ENCODE measurements at places on chromosomes 13 and 19.

DNA sequence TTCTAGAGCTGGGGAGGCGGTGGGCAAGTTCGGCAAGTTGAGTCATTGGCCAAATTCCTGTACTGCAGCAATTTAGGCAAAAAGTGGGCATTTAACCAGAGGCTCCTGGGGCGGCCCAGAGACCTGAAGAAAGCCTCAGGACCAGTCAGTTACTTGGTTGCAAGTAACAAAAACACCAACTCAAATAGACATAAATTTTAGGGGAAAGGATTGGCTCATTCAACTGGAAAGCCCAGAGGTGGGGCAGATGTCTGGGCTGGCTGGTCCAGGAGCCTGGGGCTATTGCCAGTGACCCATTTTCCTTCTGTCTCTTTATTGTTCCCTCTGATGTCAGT lies 97.1 kb downstream of the SIPA1L3 start:
- no peak for DNase-seq

- DNase-seq: no peak
Measured at GRCh38 chr13:74093691-74094090, 40.5 kb downstream of the KLF12 start.

DNA sequence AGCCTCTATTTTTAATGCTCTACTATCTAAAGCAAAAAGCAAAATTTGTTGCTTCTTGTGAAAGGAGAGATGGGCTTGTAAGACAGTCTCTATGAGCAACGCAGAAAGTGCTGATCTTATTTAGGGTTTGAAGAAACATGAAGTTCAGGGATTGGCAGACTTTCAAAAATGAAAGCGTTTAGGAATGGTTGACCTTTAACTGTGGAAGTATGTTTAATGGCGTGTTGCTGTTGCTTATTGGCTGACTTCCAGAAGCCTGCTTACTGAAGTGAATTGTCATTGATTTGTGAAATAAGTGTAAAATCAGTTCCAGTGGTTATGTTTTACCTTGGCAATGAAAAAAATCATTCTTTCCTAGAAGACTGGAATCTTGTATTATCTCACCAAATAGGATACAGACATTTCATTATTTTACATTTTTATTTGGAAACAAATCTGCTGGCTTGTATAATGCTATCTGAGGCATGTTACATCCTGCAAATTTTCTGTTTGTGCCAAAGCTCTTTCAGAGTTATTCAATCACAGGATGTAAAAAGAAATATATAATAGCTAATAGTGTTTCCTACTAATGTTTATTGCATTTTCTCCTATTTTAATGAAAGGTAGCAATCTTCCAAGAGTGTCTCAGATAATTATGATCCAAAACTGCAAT lies 221.3 kb upstream of the SLITRK6 start:
- no peak for DNase-seq

DNA sequence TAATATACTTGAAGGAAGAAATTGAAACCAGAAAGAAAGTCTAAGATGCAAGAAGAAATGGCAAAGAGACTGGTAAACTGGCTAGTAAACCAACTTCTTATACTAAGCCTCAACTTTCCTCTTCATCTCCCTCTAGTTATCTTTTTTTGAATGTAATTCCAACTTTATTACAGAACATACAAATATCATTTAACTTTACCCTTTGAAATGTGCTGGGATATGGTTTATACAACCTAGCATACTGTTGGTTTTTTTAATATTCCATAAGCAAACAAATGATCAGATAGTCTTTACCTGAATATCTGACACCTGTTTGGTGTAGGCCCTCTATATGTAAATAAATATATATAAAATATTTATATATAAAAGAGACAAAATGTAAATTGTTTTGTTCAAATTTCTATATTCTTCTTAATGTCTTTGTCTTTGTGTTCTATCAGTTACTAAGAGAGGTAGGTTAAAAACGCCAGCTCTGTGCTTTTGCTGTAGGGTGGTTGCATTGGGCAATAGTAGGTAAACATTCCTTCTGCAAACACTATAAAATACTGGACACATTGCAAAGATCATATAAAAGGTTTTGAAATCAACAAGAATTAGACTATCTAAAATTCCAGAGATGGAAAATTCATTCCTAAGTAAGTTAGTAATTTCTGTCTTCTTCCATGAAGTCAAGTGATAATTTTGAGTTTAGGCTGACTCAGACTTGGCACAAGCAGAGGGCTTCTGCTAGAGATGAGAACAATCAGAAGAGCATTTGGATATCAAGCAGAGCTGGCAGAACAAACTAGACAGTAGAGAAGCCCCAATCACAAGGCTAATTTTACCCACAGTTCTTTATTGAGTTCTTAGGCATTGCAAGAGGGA lies 383.3 kb downstream of the RFC3 start:
- DNase-seq: no peak

DNA sequence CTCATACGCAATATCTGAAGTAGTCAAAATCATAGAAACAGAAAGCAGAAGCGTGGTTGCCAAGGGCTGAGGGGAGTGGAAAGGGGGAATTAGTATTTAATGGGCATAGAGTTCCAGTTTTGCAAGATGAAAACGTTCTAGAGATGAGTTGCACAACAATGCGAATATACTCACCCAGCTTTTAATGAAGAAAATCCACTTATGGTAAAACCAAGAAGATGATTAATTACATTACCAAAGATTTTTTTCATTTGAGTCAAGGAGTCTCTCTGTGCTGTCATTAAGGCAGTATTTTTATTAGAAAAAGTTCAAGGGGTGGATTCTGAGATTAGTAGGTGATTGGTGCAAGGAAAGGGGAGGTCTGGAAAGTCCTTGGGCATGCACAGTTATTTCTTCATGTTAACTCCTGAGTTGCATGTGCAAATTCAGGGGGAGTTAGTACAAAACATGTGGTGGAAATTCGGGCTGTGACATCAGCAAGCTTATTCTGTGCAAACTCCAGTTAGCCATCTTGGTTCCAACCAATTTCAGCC lies 6.9 kb upstream of the CBY2 start:
- DNase-seq: peak; percentile 82

- DNase-seq: no peak
Measured at GRCh38 chr19:34504809-34505291, 23.3 kb downstream of the WTIP start.

DNA sequence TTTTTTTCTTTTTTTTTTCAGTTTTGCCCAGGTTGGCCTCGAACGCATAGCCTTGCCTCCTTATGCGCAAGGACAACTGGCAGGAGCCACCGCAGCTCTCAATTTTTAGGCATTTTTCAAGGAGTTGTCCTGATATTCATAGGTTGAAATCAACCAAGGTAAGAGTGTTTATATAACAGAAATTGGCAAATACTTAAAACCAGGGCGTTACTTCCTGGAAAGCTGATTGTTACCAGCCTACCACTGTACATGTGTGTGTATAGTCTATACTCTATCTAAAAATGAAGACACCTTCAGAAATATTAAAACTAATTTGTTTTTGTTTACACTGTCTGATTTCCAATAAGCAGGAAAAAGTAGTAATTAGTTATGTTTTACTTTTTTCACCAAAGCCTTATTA lies 39.2 kb downstream of the GPC6 start:
- DNase-seq: no peak

GRCh38 chr13:91295712-91296410 lies 51.6 kb upstream of the MIR17HG start:
- no peak for DNase-seq

DNA sequence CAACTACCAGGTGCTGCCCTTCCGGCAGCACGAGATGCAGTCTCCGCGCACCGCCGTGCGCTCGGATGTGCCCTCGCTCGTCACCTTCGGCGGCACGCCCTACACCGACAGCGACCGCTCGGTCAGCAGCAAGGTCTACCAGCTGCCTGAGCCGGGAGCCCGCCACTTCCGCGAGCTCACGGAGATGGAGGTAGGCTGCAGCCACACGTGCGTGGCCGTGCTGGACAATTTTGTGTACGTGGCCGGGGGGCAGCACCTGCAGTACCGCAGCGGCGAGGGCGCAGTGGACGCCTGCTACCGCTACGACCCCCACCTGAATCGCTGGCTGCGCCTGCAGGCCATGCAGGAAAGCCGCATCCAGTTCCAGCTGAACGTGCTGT lies 15.2 kb upstream of the CRTC1 start:
- DNase-seq: no peak

DNA sequence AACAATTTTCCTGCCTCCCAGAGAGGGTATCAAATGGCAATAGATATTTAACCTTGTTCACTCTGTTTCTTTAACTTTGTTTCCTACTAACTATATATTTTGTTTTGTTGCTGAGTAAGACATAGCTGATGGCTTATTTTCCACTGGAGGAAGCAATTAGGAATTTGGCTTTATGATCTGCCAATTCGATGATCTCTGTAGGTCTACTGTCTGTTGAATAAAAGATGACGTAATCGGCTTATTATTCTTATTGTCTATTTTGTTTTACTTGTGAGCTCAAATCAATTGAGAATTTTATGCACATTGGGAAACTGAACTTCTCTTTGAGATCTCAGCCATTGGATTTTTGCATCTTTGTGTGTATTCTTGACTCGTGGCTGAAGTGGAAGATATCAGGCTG lies 862.6 kb downstream of the EFNB2 start:
- DNase-seq: no peak

DNA sequence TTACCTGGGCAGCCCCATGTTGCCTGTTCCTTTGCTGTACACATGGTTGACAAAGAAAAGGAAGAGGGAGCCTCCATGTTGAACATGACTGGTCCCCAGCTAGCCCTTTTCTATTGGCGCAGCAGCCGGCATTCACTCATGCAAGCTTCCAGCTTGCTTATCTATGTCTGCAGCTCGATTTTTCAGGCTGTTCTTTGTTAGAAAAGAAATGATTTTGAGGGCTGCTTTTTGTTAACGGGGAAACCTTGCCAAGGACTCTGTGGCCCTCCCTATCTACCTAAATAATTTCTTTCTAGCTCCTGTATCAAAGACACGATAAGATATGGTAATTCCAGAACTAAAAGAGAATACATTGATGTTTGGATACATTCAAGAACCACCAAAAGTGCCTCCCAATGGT lies 20.4 kb upstream of the ADGRE2 start:
- no peak for DNase-seq

DNA sequence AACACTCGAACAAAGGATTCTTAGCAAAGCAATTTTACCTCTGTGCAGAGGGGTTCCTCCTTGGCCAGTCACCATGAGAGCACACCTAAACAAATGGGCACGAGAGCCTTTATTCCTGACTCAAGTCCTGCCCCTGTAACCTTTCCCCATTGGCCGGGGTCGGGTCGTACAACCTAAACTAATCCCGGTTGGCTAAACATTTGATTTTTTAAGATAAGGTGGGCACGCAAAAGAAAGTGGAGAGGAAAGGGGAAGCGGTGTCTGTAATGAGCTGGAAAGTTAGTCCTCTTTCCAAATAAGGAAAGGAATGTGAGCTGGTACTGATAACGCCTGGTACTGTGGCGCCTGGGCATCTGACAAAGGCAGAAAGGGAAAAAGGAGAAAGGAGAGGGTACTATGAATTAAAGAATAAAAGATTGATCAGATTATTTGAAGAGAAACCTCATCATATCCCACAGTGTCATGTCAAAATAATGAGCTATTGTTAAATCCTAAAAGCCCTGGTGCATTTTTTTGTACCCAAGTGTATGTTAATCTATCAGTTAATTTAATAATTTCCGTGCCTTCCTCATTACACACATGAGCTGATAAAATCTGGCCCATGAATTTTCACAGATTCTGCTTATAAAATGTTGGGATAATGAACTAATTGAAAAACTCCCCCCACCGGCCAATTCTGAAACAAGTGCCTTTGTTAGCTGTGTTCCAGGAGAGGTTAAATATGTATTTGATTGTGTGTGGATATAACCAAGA lies 335.7 kb downstream of the RFC3 start:
- no peak for DNase-seq

DNA sequence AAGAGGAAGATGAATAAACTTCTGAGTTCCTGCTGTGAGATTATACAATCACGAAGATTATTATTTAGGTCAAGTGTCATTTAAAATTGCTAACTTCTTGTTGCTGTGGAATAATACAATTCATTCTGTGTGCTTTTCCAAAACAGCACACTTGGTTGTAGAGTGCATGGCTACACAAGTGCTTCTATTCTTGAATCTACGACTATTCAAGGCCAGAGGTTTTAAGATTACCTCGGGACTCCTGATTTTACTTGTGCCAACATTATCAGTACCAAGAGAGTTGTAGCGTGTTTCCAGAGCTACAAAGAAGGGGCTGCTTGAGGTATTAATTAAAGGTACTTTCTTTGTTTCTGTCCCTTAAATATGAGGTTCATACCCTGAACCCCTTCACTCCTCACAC lies 234.0 kb upstream of the PCDH9 start:
- no peak for DNase-seq

DNA sequence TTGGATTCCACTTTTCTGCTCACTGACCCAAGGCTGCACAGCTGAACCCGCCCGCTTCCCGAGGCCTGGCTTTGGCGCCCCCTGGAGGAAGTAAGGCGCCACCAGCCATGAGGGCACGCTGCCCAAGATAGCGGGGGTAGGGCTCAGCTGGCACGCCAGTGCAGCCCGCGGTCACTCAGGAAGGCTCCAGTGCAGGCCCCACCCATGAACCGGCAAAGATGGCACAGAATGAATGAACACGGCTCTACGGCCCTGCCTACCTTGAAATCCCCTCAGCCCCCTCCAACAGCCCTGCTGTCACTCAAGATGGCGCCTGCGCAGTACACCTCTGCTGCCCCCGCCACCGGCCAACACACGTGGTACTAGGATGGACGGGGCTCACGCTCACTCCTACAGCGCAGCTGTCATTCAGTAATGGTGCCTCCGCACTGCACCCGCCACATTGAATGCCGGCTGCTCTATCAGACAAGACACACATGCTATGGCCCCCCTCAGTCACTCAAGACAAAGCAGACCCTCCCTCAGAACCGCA lies 3.0 kb downstream of the PEG3 start:
- peak; percentile 30 for DNase-seq

DNA sequence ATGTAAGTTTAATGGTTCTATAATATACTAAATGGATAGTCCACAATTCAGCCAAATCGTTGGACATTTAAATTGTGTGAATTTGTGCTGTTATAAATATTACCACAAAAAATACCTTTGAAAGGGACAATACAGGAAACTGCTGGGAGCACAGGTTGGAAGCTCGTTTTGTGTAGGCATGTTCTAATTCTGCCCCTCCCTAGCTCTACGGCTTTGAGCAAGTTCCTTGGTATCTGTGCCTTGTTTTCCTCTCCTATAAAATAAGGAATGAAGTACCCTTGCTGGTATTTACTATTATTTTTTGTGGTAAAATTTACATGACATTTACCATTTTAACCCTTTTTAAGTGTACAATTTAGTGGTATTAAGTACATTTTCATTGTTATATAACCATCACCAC lies 102.6 kb upstream of the SLC7A1 start:
- DNase-seq: no peak

DNA sequence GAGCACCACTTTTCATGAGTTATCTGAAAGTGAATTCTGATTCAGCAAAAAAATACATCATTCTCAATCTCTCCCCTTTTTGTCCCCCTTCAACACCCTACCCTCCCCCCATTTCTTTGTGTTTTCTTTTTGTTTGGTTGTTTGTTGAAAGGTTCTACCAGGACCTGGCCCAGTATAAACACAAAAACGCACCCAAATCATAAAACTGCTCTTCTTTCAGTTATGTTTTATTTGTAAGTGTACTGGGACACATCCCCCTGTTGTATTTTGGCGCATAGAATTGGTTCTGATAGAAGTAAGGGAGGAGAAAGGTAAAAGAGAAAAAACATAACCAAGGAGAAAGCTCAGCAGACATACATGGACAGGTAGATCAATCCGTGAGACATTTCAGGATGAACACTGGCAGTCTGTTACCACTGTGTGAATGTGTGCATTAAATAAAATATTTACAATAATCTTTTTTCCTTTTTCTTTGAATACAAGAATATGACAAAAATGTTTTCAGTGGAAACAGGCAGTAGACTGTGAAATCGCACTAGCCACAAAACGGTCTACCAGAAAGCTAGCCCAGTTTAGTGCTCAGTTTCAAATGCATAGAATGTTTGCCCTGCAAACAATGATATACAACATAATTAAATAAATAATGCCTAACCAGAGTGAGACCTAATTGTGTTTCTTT lies 4.2 kb downstream of the POU4F1 start:
- DNase-seq: no peak

All from CD14-positive monocyte (primary cell).